ENCODE measurements at places on chromosomes 3 and 15.

- DNase-seq: no peak
Observed at GRCh38 chr3:35666888-35667287, 27.6 kb downstream of the ARPP21 start.

GRCh38 chr3:175895731-175896130 is 1036.6 kb downstream of the NAALADL2 start:
- DNase-seq: no peak

DNA sequence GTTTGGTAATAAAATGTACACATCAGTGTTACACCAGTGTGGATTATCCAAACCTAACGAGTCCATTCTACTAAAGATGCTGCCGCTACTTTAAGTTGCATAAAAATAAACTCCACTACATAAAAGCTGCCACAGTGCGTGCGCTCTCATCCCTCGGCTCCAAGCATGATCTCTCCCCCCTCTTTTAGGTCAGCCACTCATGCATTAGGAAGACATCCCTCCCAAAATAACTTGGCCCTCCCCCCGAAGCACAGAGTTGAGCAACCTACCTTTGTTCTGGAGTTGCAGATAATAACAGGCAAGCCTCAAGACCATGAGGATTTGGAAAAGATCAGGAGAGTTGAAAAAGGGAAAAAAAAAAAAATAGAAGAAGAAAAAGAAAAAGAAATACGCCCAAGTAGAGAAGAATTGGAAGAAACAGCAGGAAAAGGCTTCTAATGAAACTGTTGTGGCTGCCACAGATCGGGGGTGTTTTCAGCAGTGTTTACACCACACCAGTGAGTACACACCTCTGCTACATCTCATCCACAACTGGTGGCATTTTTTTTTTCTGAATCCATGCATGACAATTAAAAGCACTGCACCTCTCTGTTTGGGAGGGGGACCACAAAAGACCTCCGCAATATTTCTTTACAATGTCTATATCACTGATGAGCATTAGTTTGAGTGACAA is 339.2 kb downstream of the FOXP1 start:
- DNase-seq: no peak

DNA sequence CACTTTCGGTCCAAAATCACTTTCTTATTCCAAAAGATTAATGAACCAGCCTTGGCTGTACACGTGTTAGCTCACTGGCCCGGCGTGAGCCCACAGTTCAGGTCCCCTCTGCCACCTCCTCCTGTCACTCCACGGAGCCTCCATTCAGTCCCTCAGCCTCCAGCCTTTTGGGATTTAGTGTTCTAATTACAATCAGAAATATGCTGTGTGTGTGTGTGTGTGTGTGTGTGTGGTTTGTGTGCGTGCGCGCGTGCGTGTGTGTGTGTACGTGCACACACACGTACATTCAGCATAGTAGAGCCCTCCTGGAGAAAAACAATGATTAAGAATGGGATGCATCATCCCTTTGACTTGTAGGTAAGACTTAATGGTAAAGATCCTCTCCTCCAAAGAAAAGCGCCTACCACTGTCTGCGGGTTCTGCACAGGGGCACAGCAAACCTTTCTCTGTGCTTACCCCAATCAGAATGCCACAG is 801 bp downstream of the CA12 start:
- no peak for DNase-seq

GRCh38 chr3:98560911-98561310 is 29.1 kb downstream of the GPR15 start:
- DNase-seq: no peak

GRCh38 chr3:128555098-128555825 is 62.3 kb upstream of the GATA2 start:
- no peak for DNase-seq

DNA sequence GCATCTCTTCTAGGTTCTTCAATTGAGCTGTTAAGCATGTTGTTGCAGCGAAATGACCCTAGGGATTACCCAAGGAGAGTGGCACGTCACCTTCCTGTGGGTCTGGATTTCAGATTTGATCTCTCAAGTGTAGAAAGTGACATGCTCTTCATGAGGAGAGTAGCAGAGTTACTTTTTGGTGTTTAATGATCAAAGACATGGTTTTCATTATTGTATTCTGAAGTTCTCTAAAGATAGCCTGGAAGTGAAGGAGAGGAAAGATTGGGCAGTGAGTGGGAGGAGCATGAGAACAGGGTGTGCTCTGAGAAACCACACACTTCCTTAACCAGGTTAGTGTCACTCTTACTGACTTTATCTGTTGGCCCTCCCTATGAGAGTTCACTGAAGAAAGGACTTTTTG is 153.6 kb downstream of the AKAP13 start:
- no peak for DNase-seq

DNA sequence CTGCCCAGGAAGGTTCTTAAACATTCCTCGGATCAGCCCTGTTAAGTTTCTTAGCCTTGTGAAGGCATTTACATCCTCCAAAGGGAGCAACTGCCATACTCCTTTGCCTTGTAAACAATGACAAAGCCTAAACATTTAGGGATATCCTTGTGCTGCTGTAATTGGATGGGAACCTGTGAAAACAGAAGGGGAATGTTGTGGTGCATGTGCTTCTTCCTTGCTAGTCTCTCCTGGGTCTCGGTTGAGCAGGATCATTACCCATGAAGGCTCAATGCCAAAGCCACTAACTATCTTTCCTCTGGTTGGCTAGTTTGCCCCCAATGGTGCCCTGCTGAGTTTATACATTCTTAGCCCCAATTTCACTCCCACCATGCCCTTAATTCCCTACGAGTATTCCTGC is 17.3 kb downstream of the CHRNA3 start:
- no peak for DNase-seq

GRCh38 chr3:5162102-5162501 is 25.4 kb upstream of the EDEM1 start:
- DNase-seq: no peak

- no peak for DNase-seq
Observed at GRCh38 chr15:38874464-38874863, 309.9 kb upstream of the RASGRP1 start.
